ENCODE measurements at places on chromosomes 5 and 9.

- no peak for DNase-seq
Observed at GRCh38 chr5:65141493-65141892, 340.2 kb downstream of the ADAMTS6 start.

- no peak for DNase-seq
Observed at GRCh38 chr5:97377582-97377981, 194.5 kb upstream of the RIOK2 start.

DNA sequence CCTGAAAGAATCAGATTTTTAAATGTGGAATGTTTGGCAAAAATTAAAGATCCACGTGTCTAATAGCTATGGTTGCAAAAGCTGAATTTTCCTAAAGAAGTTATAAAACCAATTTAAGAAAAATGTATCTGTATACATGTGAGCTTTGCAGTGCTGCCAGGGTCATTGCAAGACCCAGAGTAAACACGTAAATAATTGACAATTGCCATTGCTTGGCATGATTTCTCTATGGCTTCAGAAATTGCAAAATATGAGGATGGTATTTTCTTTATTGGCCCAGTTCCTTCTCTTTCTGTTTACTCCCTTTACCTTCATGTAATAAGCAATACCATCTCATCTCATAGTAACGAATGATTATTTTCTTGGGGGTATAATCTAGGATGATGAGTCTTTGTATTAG is 123.9 kb downstream of the ERCC6L2 start:
- no peak for DNase-seq

- DNase-seq = no peak
Observed at GRCh38 chr9:120862452-120862851, 14.5 kb downstream of the PHF19 start.

DNA sequence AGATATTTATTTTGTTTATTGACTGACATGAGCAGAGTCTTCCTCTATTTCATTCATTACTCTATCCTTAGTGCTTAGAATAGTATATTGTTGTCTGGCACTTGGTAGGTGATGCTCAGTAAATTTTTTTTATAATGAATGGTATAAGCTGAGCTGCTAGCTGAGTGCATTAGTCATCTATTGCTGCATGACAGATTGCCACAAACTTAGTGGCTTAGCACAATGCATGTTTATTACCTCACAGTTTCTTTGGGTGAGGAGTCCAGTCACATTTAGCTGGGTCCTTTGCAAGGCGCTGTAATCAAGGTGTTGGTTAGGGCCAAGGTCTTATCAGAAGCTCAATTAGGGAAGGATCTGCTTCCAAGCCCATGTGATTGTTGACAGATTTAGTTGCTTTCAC is 23.1 kb downstream of the SMAD5 start:
- no peak for DNase-seq

GRCh38 chr9:72947984-72948465 is 4.8 kb downstream of the ALDH1A1 start:
- DNase-seq = no peak

GRCh38 chr9:129624168-129624759 is 1.7 kb upstream of the NTMT1 start:
- DNase-seq = peak; percentile 70

- DNase-seq = peak; percentile 83
Observed at GRCh38 chr9:70257991-70258691, 637 bp upstream of the SMC5 start.

DNA sequence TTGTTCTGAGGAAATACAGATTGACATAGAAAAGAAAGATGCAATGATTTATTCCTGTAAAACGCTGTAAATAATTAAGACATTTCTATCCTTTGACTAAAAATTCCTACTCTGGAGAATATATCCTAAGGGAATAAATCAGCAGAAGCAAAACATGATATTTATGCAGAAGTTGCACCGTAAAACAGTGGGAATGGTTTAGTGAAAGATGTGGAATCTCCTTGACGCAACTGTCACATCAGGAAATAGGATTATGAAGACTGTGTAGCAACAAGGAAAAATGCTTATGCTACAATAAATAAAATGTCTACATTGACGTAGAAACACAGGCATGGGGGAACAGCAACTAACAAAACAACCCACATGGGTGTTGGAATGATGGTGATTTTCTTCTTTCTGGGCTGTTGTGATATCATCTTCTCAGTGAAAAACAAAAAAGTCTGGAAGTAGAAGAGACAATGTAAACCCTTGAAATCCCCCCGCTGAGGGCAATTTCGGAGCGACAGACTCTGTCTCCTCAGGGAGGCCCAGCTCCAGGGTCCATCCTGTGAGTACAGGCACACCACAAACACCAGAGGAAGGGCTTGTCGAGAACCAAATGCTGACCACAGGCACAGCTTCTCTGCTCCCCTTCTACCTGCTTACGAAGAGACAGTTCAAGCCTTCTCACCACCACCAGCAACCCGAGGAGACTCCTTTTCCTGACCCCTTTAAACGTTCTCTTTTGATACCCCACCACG is 25.2 kb downstream of the COL23A1 start:
- DNase-seq = no peak

DNA sequence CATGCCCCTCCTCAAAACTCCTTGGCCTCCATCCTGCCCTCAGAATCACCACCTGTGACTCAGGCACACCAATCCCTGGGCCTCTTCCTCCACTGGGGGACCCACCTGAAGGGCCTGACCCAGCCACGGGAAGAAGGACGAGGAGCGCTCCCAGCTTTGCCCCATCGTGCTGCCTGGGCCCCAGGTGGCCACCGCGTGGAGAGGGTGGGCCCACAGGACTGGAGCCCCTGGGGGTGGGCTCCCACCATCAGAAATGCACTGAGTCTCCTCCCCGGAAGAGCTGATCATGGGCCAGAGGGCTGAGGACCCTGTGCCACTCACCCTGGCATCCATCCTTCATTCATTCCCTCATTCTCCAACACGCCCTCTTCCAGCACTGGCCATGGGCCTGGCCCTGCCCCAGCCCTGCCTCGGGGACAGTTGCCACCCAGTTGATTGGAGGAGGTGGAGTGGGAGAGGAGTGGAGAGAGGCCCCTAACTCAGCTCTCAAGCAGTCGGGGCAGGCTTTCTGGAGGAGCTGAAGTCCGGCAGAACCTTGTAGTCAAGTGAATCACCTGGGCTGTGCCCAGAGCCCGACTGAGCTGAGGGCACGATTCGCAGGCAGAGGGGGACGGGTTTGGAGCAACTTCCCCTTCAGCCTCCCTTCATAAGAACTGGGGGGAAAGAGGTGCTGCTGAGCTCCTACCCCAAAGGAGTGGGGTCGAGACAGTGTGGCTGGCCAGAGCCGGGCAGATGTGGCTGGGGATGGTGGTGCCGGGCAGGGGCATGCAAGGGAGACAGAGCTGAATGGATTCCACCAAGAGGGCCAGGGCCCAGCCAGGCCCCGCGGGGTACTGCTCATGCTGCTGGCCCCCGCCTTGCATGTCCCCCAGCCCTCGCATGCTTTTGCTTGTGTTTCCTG is 29.6 kb downstream of the DNM1 start:
- DNase-seq = no peak

GRCh38 chr9:113646946-113647914 is 183.7 kb downstream of the RGS3 start:
- no peak for DNase-seq

- no peak for DNase-seq
Observed at GRCh38 chr9:119179701-119180100, 189.5 kb downstream of the BRINP1 start.

DNA sequence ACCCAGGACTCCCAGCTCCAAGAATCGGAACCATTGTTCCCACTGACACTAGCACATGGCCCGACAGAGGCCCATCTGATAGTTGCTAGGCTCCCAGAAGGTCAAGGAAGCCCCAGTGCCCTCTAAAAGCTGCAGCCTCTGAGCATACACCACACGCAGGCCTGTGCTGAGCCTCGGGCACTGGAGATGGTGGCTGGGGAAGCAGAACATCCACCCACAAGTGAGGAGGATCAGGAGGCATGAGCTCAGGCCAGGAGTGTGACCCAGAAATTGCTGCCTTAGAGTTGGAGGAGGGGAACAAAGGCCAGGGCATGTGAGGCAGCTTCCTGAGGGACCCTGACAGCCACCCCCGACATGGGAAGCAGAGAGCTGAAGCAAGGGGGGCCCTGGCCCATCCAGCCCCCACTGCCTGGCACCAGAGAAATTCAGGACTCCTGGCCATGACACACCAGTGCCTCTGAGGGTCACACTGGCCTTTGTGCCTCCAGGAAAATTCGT is 21.4 kb downstream of the IPPK start:
- DNase-seq = no peak

- DNase-seq = no peak
Observed at GRCh38 chr5:148179234-148179824, 11.0 kb downstream of the SPINK14 start.

- DNase-seq = no peak
Observed at GRCh38 chr9:89799766-89800165, 195.0 kb downstream of the GADD45G start.

DNA sequence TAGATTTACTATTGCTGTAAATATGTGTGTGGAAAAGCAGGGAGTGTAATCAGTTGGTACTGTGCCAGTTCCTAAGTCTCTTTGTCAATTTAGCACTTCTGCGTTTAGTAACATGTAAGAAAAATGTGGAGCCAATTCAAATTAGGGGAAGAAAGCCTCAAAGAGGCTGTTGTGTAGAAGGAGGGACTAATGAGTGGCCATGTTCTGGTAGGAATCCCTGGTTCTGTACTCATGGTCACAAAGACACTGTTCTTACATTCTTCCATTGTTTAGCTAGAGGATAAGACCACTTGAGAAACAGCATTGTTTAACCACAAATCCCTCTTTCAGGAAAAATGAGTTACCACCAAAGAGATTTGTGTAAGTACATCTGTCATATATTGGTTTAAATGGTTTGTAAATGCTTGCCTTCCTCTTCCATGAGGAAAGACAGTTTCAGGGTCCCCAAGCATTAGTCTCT is 14.9 kb downstream of the ARHGEF28 start:
- no peak for DNase-seq

- no peak for DNase-seq
Observed at GRCh38 chr5:130227699-130228098, 323.4 kb downstream of the CHSY3 start.

DNA sequence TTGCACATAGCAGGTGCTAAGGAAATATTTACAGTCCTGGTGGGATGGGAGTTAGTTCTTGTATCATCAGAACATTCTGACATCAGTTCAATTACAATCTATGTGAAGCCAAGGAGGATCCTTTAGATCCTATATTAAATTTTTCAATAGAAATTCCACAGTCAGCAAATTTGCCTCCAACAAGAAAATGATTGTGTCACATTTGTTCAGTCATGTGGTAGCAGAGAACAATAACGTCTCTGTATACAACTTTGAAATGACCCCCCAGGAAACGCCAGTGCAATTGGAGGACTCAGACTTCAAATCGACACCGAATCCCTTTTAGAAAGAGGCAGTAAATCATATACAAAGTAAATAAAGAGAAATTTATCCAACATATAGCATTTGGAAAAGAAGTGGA is 392.1 kb downstream of the DTWD2 start:
- DNase-seq = no peak

DNA sequence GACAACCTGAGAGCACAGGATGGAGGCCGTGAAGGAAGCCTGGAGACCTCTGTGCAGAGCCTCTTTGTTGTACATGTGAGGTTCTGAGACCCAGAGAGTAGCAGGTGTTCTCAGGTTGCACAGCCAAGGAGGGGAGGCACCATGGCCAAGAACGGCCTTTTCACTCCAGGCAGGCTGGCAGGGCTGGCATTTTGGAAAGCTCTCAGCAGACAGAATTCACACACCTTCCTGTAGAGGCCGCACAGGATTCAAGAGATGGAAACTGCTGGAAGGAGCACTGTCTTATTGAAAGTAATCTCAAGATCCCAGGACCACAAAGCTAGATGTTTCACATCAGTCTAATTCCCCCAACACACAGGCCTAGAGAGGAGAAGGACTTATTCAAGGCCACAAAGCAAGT is 52.8 kb upstream of the XPA start:
- no peak for DNase-seq

GRCh38 chr9:121529237-121529987 is 29.8 kb upstream of the GGTA1 start:
- DNase-seq = peak; percentile 87

DNA sequence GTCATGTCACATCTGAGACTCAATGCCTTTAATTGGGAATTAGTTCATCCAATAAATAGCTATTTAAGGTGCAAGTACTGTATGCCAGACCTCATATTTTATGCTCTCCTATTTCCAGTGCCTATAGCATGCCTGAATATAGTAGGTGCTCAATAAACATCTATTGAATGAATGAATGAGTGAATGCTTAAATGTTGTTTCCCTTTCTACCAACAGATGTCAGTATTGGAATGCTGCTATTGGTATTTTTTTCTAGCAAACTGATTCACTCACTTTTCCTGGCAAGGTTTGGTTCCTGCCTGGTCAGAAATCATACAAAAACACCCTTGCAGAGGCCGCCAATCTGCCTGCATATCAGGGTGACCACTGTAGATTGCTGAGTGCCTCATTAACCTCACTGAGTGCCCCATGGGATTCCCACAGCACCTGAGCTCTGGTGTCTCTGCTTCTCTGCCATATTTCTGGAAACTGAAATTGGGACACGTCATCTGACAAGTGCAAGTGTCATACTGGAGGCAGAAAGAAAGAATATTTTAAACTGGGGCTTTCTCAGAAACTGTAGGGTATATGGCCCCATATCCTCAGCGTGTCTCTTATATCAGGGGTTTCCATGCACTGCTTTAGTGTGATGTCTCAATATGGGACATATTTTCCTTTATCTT is 359.7 kb downstream of the TRIM32 start:
- no peak for DNase-seq

- DNase-seq = no peak
Observed at GRCh38 chr5:50406877-50407276, 34.2 kb downstream of the EMB start.

- peak; percentile 54 for DNase-seq
Observed at GRCh38 chr5:124596595-124597421, 149.6 kb downstream of the ZNF608 start.

DNA sequence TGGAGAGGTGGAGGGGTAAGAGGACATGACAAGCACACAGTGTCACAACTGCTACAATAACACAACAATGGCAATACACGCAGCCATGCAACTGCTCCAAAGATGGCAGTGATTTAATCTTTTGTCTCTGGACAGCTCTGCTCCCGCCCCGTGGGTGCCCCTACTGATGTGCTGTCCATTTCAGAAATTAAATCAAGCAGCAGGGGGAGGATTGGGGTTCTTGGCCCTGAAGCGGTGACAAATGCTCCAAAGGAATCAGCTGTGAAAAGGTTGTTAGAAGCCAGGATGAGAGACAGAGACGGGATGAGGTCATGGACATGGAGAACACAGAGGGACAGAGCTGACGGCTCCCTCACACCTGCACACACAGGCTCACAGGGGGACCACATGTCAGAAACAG is 22.6 kb downstream of the CNTFR start:
- DNase-seq = no peak

DNA sequence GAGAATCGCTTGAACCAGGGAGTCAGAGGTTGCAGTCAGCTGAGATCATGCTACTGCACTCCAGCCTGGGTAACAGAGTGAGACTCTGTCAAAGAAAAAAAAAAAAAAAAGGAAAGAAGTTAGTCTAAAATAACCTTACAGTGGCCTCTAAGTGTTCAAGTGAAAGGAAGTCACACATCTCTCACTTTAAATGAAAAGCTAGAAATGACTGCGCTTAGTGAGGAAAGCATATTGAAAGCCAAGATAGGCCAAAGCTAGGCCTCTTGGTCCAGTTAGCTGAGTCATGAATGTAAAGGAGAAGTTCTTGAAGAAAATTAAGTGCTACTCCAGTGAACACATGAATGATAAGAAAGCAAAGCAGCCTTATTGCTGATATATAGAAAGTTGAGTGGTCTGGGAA is 38.1 kb downstream of the ITGA1 start:
- DNase-seq = no peak

Measured in body of pancreas (tissue), 4 donors.